ENCODE measurements at places on chromosomes 4 and X.

GRCh38 chr4:25949173-25949748, 35.2 kb downstream of the SMIM20 start:
- DNase-seq, result no peak

DNA sequence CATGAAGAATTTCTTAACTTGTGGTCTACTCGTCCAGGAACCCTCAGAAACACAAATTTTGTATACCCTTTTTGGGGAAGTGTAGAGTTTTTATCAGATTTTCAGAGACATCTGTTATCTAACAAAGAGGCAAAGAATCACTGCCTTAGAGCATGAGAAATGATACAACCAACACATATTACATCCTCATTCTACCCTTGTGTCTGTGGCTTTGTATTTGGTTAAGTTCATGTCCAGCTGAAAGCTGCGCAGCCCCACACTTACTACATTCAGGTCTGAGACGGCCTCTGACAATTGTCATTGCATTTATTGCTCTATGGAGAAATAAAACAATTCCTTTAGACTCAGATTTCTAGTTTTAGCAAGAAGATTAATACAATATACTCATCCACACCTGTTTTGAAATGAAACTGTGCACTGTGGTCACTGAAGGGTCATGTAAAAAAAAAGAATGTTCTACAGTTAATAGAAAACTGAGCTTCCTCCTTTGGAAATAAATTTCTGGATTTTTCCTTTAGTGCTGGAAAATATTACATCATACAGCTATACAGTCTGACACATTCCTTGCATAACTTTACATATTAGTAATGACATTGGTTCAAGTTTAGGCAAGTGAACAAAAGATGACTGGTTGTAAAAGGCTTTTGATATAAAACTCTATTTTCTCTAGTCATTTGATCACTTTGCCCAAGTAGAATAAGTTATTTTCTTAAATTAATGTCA, 39.8 kb downstream of the GLRB start:
- DNase-seq, result no peak

DNA sequence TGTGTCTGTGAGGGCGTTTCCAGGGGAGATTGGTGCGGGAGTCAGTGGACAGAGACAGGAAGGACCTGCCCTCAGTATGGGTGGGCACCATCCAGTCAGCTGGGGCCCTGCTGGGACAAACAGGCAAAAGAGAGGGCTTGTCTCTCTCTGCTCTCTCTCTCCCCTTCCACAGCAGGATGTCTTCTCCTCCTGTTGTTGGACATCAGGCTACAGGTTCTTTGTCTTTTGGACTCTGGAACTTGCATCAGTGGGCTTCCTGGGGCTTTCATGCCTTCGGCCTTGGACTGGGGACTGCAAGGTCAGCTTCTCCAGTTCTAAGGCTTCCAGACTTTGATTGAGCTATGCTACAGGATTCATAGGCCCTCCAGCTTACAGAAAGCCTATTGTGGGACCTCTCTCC, 59.6 kb downstream of the ADGRA3 start:
- no peak for DNase-seq

DNA sequence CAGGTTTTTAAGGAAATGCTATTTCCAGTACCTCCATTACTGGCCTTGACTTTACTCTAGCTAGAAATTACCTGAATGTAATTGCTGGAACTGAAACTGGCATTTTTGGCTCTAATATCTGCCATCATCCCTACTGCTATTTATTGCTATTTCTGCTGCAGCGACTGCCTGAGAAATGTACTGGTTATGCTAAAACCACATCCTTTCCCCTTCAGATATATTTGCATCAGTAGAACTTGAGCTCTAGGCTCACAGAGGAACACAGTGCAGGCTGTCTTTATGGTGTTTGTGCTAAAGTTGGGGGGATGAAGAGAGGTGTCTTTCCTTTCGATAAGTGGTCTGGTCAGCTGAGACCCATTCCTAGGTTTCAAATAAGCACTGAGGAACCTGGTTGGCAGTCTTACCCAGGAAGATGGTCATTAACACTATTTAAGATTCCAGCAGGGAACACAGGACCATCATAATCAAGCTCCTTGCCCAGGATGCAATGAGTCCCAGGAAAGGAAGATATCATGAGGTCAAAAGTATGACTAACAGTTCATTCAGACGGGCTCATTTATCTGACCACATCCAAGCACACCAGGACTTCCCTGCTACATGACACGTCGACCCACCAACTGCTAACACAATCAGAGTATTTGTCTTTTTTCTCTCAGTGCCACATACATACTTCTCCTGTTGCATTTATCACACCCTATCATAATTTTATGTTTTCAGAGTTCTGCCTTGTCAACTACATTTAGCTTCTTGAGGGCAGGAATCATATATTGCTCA, 137.4 kb downstream of the GABRA3 start:
- no peak for DNase-seq

GRCh38 chr4:152962150-152962549, 26.0 kb downstream of the FHDC1 start:
- no peak for DNase-seq

GRCh38 chr4:70901607-70901983, 574 bp upstream of the MOB1B start:
- no peak for DNase-seq

DNA sequence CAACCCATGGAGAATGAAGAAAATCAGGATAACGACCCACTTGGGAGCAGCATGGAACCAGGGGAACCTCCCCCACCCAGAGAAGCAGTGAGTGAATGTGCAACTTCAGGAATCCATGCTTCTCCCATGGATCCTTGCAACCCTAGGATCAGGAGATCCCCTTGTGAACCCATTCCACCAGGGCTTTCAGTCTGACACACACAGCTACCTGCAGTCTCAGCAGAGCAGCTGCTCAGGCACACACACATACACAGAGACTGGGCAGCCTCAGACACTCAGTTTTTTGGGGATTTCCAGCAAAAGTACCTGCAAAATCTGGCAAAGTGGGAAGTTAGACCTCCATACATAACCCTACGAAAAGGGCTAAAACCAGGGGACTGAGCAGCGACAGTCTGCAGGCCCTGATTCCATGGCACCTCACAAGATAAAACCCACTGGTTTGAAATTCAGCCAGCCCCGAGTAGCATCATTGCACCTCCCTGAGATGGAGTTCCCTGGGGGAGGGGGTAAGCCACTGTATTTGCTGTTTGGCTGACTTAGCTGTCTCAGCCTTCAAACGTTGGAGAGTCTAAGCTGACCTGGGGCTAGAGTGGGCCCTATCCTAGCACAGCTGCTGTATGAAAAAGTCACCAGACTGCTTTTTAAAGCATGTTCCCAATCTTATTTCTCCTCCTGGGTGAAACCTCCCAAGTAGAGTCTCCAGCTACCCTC, 737.5 kb upstream of the NDST4 start:
- no peak for DNase-seq

GRCh38 chr4:145352438-145353145, 129.1 kb upstream of the SMAD1 start:
- no peak for DNase-seq

DNA sequence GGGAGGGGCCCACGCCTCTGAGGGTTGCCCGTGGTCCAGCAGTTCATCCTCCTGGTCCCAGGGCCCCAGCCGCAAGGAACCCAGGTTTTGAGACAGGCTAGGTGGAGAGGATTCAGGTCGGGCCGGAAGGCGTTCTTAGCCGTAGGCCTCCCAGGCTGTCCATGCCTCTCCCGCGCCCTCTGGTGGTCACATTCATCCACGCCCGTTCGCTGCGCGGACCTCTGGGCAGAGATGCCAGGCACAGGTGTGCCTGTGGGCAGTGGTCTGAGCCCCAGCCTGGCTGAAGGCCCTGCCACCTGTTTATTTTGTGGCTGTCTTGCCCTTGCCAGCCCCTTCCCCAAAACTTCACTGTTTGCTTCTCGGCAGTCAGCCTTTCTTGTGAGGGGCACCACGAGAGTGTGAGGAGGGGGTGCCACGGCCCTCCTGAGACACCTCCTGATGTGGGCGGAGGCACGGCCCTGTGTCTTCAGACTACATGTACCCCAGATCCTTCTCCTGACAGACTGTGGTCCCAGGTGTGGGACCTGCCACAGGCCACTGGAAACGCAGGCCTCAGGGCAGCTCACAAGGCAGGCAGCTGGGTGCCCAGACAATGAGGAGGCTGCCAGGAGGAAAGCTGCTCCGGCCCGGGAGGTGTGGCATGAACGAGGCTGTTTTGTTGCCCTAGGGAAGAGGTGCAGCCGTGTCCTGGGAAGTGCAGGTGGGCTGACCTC, 5.0 kb downstream of the UVSSA start:
- DNase-seq, result peak; percentile 88

DNA sequence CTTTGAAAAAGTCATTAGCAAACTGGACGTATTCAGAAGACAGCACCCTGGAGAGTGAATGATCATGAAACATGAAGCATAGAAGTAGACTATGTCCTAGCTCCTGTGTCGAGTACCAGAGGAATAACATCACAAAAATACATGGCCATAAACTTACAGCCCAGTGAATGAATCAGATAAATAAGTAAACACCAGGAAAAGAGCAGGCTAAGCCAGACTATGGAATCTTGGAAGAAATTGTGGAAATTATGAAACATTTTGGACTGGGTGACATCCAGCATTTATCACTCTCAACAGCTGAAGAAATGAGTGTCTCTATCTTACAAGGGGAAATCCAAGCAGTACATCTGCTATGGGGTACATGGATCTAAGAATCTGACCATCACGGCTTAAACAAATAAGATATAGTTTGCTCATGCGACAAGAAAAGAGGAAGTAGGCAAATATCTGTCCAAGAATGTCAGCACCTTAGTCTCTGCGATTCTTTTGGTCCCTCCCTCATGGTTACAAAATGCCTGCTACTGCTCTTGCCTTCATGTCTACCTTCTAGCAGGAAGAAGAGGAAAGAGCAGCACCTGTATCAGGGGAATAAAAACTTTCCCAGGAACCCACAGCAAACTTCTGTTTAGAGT, 481.5 kb downstream of the BCOR start:
- no peak for DNase-seq

- DNase-seq, result no peak
These were observed 15.0 kb downstream of the RGN start for GRCh38 chrX:47093248-47093647.

DNA sequence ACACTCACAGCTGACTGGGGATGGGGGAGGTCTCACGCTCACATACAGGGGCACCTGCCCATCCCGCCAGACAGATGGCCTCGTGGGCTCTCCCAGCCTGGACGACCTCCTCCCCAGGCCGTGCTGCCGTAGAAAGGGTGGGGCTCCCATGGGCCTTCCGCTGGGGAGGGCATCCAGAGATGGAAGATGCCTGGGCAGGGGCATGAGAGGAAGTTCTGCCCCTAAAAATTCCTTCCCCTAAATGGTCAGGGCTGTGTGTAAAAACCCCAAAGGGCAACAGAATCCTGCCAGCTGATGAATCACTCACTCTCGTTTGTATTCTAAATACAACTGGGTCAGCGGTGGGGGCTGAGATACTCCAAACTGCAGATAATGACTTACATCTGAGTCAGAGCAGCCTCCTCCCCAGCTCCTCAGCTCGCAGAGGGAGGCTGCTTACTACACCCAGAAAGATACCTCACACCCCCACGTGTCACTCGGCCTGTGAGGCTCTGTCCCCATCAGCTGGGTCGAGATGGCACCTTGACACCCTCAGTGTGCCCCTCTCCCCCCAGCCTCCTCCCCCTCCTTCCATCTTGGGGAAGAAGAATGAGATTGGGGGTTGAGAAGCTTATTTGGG, 10.1 kb downstream of the WDR1 start:
- DNase-seq, result no peak

DNA sequence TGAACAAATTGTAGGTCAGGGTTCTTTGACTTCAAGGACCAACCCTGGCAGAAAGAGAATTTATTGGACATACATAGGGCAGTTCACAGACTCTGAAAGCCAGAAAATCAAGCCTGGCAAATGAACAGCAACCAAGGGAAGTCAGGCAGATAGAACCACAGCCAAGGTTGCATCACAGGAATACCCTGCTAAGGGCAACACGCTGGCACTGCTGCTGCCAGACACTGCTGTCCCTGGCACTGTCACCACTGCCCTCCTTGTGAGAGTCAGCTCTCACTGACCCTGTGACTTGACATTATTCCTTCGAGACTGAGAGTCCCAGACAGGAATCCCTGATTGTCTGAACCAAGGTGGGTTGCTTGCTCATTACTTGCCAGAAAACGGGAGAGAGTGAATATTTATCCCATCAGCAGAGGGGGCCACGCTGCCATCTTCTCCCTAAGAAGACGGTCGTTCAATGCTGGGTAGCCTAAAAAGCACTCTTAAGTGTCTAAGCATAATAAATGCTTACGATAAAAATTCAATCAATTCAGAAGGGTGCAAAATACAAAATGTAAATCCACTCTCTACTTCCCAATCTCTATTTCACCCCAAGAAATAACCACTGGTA, 23.2 kb upstream of the PTTG2 start:
- DNase-seq, result no peak

GRCh38 chr4:63325140-63325539, 1084.1 kb downstream of the TECRL start:
- DNase-seq, result no peak

- no peak for DNase-seq
These were observed 182.2 kb downstream of the BMPR1B start for GRCh38 chr4:94939791-94940519.

DNA sequence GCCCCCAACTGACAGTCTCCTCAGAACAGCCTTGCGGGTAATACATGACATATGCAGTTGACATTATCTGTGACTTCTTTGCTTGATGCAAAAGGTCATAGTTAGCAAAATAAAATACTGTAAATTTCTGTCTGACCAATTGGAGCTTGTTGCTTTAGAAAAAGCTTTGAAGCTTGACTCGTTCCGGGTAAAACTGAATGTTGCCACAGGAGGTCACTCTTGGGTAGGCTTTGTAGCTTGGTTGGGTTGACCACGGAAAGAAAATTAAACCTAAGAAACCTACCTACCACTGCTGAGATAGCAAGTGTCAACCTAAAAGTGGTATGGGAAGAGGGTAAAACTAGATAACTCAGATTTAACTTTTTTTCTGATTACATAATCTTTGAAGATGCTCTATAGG, 23.2 kb downstream of the PRPS2 start:
- DNase-seq, result no peak

GRCh38 chr4:37836274-37836673, 9.8 kb downstream of the PGM2 start:
- no peak for DNase-seq

DNA sequence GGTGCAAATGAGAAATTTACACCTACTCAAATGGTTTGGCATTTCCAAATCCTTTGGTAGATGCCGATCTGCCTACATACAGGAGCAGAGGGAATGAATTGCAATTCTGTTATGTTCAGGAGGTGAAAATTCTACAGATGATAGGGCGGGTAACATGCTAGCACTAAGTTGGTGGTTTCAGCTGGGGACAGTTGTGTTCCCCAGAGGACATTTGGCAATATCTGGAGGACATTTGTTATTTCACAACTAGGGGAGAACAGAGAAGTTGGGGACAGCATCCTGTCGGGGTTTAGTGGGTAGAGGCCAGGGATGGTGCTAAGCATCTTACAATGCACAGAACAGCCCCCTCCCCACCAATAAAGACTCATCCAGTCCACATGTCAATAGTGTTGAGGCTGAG, 96.5 kb upstream of the PUDP start:
- DNase-seq, result no peak

- no peak for DNase-seq
These were observed 337.3 kb upstream of the GNPDA2 start for GRCh38 chr4:45063696-45064095.

DNA sequence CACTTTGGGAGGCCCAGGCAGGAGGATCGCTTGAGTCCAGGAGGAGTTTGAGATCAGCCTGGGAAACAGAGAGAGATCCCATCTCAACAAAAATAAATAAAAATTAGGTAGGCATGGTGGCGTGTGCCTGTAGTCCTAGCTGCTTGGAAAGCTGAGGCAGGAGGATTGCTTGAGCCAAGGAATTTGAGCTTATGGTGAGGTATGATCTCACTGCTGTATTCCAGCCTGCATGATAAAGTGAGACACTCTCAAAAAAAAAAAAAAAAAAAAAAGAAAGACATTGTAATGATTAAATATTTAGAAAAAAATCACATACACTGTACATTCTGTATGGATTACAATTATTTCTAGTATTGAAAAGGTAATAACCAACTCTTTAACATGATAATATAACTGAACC, 87.1 kb downstream of the SLIT2 start:
- no peak for DNase-seq
